ENCODE measurements at places on chromosomes 7 and 10.

- DNase-seq = no peak
Measured at GRCh38 chr7:33727315-33727714, 178.0 kb upstream of the BMPER start.

GRCh38 chr10:35912615-35913569, 270.8 kb upstream of the FZD8 start:
- DNase-seq = no peak

GRCh38 chr7:34247468-34247867, 342.1 kb downstream of the BMPER start:
- no peak for DNase-seq

- DNase-seq = no peak
Measured at GRCh38 chr7:50112250-50112649, 19.2 kb upstream of the ZPBP start.

DNA sequence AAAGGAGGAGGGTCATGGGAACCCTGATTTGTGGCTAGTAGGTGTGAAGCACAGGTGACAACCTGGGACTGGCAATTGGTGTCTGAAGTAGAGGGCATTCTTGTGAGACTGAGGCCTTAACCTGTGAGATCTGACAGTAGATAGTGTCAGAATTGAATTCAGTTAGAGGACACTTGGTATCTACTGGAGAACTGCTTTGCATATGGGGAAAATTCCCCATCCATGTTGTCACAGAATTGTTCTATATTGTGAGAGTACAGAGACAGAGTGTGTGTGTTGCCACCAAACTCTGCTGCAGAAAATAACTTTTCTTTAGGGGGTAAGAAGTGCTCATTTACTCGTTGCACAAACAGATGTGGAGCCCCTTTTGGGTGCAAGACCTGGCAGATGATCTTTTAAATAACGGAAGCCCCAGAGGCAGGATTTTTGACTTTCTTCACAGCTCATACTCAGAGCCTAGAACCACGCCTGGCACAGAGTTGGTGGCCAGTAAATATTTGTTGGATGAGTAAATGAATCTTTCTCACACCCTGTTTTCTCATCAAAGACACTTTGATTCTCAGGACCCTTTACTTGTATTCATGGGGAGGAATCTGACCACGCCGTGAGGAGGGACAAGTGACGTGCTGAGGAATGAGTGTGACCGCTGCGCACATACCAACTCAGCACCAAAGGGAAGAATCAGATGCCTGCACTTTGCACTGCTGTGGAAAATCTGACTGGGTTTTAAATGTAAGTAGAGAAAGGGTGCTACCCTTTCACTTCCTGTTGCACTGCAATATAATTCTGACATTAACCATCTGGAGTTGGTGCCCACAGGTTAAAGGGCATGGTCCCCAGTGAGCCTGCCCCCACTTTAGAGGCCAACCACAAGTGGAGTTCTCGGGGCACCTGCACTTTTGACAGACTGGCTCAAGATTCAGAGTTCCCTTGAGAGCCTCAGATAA, 39.2 kb upstream of the SDHAF3 start:
- DNase-seq = no peak
